ENCODE measurements at places on chromosomes 5 and 9.

GRCh38 chr9:106535439-106535838, 327.5 kb upstream of the ZNF462 start:
- DNase-seq, result no peak

GRCh38 chr5:92652756-92653155, 928.3 kb downstream of the NR2F1-AS1 start:
- DNase-seq, result peak; percentile 42

DNA sequence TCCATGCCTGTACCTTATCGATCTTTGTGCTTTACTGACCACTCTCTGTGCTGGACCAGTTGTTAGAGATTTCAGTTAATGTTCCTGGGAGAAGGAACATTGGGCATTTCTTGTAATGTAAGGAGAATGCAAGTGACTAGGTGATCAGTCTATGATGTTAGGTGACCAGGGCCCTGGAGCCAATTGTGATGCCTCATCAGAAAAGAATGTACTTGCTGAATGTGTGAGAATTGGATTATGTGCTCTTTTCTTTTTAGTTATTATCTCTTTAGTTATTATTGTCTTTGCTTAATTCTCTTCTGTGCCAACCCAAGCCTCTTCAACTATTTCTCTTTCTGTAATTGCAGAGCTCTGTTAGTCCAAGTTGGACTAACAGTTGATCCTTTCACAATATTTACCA, 92.9 kb downstream of the LRRC70 start:
- DNase-seq, result no peak

GRCh38 chr5:52710972-52711596, 76.6 kb upstream of the ITGA1 start:
- peak; percentile 41 for DNase-seq

DNA sequence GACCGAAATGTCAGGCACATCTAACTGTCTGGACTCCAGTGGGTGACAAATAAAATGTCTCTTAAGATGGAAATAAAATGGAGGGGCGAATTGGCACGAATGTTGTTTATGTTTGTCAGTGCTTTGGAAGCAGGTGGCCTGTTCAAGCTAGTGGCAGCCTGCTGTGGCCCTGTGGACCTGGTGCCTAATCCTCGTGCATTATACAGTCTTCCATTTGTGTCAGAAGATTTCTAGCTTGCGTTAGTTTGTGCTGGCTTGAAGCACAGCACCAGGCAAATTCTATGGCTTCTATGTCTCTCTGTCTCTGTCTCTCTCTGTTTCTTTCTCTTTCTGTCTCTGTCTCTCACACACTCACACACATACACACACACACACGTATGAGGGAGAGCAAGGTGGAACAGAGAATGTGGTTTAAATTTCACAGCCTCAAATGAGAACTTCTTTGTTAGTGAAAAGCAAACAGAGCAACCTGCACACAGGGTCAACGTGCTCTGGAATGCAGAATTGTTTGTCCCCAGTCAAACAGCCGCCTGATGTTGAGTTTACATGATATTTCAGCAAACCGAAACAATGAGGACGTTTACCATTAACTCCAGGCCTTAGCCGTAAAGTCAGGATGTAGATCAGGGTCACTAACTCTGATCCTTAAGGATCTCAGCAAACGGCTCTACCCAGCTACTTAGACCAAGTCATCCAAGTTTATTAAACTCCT, 39.0 kb upstream of the CD180 start:
- DNase-seq, result no peak

DNA sequence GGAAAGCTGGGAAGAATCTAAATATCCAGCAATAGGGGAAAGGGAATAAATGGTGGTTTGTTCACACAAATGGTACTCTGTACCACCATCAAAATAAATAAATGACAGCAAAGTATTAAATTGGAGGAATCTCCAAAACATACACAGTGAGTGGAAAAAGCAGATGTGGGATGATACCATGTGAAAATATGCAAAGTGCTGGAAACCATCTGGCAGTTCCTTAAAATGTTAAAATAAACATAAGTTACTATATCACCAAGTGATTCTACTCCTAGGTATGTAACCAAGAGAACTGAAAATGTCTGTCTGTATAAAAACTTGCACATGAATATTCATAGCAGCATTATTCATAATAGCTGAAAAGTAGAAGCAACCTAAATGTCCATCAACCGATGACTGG, 41.9 kb upstream of the TEX48 start:
- peak; percentile 65 for DNase-seq
